Muscle of back (tissue), 13 donors: ENCODE measurements at places on chromosomes 12 and 14.

DNA sequence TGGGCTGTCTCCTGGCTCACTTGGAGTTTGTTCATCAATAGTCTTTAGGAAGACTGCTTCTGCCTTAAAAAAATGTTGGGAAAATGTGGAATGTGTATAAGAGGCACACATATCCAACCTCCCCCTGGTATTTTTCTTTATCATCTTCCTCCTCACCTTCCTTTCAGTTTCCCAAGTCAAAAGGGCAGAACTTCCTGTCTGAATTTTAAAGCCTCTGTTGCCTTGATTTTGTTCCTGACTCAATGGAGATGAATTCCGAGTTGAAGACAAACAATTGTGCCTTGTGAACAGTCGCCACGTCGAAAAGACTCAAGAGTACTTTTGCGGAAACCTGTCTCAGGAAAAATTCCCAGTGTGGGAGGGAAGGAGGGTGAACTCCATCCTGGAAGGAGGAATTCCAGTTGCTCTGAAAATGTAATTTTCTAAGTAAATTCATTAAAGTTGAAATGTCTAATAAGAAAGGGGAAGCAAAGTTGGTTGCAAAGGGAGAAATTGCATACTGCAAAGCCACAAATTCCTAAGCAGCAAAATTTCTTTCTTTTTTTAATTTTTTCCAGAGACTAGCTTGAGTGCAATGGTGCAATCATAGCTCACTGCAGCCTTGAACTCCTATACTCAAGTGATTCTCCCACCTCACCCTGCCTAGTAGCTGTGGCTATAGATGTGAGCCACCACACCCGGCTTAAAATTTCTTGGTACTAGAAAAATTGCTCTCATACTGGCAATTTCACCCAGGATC is 50.2 kb upstream of the ELK3 start:
- no peak for DNase-seq

DNA sequence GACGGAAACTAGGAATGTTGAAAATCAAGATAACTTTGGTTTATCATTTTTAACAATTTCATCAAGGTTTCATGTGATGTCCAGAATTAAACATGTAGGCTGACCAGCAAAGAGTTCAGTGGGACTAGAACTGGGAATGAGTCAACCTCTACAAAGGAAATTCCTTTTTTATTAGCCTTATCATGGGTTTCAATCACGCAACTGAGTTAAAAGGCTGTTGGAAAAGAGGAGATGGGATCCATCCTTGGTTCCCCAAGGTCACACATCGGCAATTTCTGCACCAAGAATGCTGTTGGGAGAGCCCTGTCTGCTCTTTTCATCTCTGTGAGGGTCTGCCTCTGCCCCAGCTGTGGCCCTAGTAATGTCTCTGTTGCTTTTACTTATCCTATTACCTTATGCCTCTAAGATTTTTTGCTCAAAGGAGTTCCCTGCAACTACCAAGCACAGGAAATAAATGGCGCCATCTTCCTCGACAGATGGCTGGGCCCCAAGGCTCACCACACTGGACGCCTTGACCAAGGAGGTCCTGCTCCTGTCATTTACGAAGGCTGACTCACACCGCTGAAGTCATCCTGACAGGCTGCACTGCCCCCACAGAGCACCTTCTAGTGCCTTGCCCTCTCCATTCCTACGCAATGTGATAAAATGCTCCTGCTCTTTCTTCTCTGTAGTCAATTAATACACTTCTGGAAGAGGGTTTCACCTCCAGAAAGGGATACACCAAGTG is 367.4 kb downstream of the GXYLT1 start:
- DNase-seq, result no peak

GRCh38 chr12:79517363-79517762 is 173.4 kb downstream of the PAWR start:
- no peak for DNase-seq

- DNase-seq, result no peak
Measured at GRCh38 chr14:68966872-68967301, 12.2 kb downstream of the ACTN1 start.

GRCh38 chr14:104610749-104611310 is 6.3 kb upstream of the TMEM179 start:
- DNase-seq, result no peak

GRCh38 chr14:51382506-51382905 is 142.5 kb downstream of the TMX1 start:
- no peak for DNase-seq
